Stimulated activated CD4-positive, alpha-beta T cell treated with anti-CD3 and anti-CD28 coated beads, TNF-alpha, amount 100 ng/mL, for 48 hours (primary cell): ENCODE measurements at places on chromosomes 16 and 17.

DNA sequence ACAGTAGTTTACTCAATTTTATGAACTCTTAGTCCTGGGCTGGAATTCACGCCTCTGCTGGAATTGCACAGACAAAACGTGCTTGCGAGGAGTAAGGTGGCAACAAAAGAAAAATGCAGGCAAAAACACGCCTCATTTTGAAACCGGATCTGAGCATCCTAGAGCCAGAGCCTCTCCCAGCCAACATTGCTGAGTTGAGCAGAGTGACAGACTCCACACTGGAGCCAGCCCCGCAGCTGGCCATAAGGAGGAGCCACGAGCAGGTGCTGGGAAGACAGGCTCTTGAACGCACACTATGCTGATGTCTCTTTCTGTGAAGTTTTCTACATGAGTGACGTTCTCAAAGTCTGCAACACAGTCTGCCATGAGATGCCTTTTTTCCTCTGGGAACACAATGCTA lies 14.6 kb upstream of the HSBP1 start:
- DNase-seq = no peak

DNA sequence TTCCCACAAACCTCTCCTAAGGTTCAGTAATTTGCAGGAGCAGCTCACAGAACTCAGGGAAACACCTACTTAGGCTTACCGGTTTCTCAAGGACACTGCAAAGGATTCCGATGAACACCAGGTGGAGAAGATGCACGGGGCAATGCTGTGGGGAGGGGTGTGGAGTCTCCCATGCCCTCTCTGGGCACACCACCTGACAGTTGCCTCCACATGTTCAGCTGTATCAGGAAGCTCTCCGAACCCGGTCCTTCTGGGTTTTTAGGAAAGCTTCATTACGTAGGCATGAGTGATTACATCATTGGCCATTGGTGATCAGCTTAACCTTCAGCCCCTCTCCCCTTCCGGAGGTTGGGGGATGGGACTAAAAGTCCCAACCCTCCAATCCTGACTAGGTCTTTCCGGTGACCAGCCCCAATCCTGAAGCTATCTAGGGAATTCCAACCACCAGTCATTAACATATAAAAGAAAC lies 21.6 kb downstream of the C17orf58 start:
- no peak for DNase-seq

- no peak for DNase-seq
These were observed 6.5 kb downstream of the DLX4 start for GRCh38 chr17:49975531-49975930.

DNA sequence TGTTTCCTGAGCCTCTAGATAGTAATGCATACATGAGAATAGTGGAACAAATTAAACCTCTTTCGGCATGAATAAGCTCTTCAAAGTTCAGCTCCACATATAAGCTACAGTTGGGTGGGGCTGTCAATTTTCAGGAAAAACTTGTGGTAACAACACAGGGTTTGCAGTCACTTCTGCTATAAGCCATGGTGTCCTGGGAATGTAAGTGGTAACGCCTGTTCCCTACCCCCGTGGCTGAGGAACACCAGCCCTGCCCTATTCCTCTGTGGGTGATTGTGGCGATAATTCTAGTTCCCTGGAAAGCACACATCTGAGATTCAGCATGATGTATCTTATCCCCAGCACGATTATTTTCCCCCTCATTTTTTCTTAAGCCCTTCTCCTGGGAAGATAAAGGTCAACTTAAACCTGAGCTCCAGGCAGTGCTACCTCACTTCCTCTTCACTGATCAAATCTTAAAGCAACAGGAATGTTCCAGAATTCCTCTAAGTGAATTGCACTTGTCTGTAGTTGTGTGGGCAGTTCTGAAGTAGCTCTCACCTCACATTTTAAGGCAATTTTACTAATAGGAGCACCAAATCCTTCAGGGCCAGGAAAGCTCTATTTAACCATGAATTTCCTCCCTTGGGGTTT lies 500.7 kb upstream of the HSBP1 start:
- DNase-seq = no peak

GRCh38 chr16:12547608-12547922 lies 256.1 kb downstream of the CPPED1 start:
- no peak for DNase-seq

- DNase-seq = no peak
These were observed 22.4 kb downstream of the CMC2 start for GRCh38 chr16:80984124-80984892.

DNA sequence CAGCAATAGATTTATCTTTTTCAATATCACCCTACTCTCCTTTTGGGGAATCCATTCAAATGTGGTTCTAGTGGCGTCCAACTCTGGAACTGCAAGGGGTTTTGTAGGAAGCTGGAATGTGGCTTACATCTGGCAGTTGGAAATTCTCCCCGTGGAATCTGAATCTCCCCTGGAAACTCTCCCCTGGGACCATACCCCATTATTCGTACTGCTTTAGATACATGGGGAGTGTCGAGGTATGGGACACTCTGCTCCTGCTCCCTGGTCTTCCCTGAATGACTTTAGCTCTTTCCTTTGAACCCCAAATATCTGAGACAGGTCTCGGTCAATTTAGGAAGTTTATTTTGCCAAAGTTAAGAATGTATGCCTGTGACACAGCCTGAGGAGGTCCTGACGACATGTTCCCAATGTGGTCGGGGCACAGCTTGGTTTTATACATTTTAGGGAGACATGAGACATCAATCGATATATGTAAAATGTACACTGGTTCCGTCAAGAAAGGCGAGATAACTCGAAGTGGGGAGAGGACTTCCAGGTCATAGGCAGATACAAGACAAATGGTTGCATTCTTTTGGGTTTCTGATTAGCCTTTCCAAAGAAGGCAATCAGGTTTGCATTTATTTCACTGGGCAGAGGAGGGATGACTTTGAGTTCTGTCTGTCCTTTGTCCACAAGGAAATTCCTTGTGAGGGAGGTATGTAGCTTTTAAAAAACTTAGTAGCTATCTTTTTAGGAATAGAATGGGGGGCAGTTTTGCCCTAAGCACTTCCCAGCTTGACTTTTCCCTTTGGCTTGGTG lies 89.1 kb upstream of the CORO6 start:
- DNase-seq = no peak

DNA sequence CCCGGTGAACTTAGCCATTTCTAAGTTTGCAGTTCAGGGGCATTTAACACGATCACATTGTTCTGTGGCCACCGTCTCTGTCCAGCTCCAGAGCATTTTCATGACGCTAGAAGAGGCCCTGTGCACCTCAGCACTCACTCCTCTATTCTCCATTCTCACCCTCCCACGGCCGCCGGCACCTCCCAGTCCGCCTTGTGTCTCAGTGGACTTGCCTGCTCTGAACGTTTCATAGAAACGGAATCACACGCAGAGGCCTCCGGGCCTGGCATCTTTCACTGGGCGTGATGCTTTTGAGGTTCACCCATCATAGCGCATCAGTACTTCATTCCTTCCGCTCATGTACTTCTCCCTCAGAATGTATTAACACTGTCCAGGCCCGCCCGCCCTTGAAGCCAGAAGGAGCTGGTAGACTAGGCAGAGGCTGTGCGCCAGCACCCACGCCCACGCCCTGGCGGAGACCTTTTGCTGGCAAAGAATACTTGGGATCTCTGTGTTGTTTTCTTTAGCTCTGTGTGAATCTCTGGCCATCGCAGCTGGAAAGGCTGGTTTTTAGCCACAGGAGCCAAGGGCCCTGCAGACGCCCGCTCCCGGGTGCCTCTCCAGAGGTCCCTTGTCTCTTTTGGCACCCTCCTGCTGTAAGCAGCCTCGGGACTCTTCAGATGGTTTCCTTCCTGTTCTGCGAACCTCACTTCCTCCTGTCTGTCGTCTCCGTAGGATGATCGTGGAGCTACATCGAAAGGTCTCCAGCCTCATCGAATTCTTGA lies 23.4 kb upstream of the JPT2 start:
- DNase-seq = no peak

DNA sequence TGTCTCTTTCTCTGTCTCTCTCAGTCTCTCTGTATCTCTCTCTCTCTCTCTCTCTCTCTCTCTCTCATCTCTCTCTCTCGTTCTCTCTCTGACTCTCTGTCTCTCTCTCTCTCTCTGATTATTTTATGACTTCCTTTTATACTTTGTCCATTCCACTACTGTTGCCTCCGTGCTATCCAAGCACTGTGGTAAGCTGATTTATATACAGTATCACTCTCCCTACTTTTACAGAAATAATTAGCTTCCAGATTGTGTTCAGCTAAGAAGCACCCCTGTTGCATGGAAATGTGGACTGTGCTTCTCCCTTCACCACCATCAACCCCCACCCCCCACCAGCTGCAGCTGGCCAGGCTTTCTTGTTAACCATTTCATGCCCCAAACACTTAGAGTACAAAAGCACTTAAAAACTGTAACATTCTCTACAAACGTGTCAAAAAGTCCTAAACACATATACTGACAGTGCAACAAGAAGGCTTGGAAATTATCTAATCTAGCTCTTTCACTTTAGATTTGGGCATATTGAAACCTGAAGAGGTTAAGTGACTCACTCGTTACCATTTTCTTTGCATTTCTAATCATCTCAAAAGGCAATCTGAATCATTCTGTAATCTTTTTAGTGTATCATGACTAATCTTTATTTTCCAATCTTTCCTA lies 11.6 kb upstream of the TMEM100 start:
- no peak for DNase-seq

GRCh38 chr17:74775409-74776043 lies 619 bp downstream of the NAT9 start:
- no peak for DNase-seq
